ENCODE measurements at places on chromosomes 2 and 18.

GRCh38 chr18:26813043-26813442 is 52.5 kb downstream of the AQP4 start:
- DNase-seq = no peak

DNA sequence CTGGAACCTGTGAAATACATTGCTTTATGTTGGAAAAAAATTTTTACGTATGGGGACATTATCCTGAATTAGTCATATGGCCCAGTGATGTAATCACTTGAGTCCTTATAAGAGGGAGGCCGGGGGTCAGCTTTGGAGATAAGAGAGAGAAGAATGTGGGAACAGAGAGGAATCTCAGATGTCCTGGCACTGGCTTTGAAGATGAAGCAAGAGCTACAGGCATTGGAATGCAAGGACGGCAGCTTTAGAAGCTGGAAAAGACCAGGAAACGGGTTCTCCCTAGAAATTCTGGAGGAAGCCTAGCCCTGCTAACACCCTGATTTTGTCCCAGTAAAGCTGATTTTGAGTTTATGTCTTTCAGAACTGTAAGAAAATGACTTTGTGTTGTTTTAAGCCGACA is 1129.9 kb upstream of the GYPC start:
- DNase-seq = no peak

GRCh38 chr2:8606226-8606625 is 75.6 kb upstream of the ID2 start:
- DNase-seq = no peak

DNA sequence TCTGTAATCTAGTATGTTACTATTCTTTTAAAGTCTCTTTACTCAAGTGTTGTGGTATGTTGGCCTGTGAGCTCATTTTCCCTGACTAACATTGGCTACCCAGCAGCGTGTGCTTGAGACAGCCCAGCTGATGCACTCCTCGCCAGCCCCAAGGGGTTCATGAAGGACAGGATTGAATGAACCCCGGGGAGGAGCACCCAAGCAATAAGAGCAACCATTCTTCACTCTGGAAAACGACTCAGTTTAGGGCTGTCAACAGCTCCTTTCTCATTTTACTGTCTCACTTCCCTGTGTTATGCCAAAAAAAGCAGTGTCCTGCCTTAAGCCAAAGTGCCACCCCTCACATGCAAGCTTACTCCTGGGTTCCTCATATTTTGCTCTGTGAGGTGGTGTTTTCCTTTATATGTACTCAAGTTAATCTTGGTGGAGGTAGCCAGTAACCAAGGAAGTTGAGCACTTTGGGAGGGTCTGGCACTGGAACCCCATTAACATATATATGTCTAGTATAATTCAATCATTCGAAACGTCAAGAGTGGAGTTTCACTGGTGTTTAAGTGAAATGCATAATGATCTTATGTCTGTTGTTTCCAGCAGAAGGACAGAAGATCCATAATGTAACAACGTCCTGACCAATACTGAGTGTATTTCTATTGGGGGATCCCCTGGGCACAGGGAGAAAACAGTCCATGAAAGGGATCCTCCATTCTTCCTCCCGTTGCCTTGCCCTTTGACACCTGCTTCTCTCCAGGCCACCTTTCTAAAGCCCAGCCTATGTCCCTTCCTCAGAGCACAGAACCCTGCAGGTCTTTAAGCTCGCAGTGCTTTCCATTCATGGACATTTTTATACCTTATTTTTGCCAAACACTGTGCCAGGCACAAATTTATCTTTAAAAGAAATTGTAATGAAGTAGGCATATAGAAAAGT is 43.2 kb downstream of the ATIC start:
- no peak for DNase-seq

GRCh38 chr2:40043641-40044040 is 264.6 kb upstream of the THUMPD2 start:
- no peak for DNase-seq

DNA sequence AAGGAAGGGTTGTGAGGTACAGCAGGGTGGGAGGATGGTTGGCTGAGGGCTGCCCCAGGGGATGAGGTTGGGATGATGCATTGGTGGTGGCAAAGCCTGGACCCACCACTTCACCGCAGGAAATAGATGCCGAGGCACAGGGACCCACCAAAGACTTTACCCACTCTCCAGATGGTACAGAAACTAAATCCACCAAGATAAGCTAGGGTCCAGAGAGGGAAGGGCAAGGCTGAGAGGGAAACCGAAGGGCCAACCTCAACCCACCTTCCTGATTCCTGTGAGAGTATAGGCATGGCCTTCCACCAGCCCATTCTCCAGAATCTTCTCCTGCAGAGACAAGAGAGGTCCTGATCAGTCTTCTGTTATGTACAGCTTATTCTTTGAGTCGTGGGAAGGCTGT is 18.1 kb downstream of the CAPN14 start:
- DNase-seq = no peak

- DNase-seq = no peak
These were observed 771.9 kb downstream of the ERBB4 start for GRCh38 chr2:211766689-211767088.

GRCh38 chr2:1971124-1971523 is 226.8 kb upstream of the PXDN start:
- DNase-seq = no peak

- DNase-seq = no peak
These were observed 214.5 kb downstream of the TMEM182 start for GRCh38 chr2:102975996-102976975.

DNA sequence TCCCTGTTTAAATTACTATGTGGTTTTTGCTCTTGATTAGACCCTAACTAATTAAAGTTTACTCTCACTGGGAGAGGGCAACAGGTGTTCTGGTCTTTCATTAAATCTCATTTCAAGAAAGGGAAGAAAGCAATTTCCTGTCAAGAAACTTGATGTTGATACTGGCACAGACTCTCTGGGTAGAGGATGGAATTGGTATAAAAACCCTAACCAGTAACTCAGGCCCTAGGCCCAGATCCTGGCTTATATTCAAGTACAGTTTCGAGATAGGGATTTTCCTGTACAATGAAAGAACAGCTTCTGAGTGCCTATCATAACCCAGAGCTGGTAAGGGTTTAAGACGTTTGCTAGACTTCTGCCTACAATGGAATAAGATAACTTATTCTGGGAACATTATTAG is 61.6 kb upstream of the ACYP2 start:
- DNase-seq = no peak

GRCh38 chr2:58398406-58398805 is 157.3 kb upstream of the FANCL start:
- no peak for DNase-seq

DNA sequence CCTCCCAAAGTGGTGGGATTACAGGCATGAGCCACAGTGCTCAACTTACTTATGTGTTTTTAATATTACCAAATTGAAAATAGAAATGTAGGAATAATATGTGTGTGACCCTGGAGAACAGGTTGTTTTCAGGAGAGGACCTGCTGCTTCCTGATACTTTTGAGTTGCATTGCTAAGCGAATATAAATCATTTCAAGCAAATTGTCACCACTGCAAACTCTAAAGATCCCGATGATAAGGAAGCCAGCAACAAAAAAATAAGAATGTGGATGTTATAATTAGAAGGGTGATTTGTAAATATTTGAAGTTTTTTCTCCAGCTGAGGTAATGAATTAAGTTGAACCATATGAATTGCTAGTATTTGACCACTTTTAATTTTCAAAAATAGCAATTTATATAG is 40.9 kb downstream of the ARHGEF33 start:
- no peak for DNase-seq

DNA sequence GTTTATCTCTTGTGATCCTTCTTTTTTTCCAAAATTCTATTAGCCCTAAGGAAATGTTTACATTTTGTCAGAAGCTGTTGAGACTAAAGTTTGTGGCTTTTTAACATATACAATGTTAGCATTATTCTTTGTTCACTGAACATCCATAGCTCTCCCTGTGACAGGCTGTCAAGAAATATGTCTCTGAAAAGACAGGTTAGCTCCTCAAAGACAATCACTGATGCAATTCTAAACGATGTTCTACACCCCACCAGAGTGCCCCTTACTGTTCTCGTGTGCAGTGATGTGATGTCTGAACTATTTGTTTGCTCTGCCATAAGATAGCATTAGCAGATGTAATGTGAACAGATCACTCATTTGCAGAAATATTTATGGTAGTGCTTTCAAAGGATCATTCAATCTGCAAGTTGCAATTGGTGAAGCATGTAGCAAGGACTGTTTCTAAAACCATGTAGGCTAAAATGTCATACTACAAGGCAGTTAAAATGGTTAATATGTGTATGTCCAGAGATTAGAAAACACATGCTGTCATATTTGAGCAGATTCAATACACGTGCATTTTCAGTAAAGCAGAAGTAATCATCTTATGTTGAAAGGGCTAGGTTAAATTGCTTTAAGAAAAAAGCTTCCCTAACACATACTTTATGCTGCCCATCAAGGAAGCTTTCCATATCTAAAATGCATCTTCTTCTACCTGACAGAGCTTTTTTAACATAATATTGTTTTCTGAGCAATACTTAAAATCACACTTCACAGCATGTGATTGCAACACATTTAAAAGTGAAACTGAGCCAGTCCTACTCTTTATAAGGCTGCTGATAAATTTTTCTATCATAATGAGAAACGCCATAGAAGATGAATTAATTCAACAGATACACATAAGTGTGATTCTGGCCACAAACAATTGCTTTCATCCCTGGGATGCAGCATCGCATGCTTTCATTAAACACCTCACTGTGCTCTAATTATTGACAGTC is 285.7 kb upstream of the UBE2E3 start:
- no peak for DNase-seq

DNA sequence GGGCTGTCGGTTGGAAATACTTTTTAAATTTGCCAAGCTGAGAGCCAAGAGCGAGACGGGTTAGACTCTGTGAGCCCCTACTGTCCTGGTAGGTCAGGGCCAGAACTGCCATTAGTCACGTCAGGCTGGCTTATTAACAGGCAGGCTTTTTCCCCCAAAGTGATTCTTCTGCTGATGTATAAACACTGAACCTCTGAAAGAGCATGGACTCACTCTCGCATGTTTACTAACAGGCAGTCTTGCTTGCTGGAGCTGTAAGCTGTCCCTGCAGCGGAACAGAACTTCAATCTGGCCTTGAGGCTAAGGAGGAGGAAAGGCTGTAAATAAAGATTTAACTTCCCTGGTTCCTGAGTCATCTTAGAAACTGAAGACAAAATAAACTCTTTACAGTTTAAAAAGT is 288.4 kb downstream of the PIEZO2 start:
- no peak for DNase-seq

GRCh38 chr2:170344663-170345346 is 166.9 kb downstream of the MYO3B start:
- no peak for DNase-seq

GRCh38 chr2:146748046-146748445 is 1096.8 kb upstream of the ACVR2A start:
- DNase-seq = no peak

- DNase-seq = peak; percentile 11
These were observed 51.4 kb downstream of the BCL2 start for GRCh38 chr18:63267975-63268721.
